ENCODE measurements at places on chromosomes 13 and 19.
A peak's percentile ranks its signal among the peaks of the same experiment; 100 is the strongest.

- no peak for DNase-seq
Observed at GRCh38 chr13:50810998-50811397, 32.5 kb downstream of the DLEU7 start.

- DNase-seq: no peak
Observed at GRCh38 chr19:35404879-35405622, 34.2 kb downstream of the GPR42 start.

DNA sequence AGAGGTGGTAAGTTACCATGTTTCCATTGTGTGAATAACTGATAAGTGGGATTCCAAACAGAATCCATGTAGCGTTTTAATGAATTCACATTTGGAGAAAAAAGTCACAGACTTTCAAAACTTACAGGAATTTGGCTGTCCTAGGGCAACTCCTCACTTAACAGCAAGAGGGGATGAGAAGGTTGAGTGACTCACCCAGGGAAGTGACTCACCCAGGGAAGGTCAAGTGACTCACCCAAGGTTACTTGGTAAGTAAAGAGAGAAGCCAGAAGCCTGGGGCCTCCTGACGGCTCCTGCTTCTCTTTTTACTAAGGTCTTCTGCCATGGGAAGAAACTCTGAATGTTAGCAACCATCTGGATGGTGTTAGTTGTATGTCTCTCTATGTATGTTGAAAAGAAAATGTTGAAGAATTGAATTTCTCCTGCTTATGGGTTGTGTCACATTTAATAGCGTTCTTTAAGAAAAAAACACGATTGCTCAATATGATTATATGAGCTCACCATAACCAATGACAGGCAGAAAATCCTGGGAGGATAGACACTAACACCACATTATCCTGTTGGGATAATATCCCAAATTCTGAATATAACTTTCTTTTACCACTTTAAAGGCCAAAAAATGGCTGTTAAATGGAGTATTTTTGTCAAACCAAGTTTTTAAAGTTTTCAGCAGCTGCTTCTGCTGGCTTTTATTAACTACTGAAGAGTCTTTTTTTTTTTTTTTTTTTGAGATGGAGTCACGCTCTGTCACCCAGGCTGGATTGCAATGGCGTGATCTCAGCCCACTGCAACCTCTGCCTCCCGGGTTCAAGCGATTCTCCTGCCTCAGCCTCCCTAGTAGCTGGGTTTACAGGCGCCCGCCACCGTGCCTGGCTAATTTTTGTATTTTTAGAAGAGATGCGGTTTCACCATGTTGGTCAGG is 195.6 kb downstream of the GGACT start:
- no peak for DNase-seq

DNA sequence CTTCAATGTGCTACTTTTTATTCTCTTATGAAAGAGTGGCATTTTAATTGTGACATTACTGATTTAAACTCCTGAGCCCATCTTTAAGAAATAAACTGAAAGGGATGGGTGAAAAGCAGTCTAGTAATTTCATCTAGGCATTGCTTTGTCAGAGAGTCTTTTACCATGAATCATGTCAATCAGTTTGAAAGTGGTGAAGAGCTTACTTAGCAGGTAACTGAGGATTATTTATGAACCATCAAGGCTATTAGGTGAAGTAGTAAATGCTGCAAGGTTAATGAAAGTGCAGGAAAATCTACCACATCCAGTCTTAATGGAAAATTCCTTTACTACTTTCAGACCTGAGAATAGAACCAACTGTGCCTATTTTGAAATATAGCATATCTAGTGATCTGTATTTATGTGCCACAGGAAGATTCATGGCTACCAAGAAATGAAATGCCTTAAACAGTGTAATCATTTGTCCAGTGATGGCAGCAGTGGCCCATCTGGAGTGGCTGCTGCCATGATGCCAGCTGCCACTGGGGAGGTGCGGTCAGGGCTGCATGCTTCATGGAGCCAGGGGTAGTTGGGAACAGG is 368.9 kb downstream of the SLITRK6 start:
- DNase-seq: no peak

GRCh38 chr19:15829306-15829698 is 13.8 kb upstream of the OR10H1 start:
- no peak for DNase-seq

DNA sequence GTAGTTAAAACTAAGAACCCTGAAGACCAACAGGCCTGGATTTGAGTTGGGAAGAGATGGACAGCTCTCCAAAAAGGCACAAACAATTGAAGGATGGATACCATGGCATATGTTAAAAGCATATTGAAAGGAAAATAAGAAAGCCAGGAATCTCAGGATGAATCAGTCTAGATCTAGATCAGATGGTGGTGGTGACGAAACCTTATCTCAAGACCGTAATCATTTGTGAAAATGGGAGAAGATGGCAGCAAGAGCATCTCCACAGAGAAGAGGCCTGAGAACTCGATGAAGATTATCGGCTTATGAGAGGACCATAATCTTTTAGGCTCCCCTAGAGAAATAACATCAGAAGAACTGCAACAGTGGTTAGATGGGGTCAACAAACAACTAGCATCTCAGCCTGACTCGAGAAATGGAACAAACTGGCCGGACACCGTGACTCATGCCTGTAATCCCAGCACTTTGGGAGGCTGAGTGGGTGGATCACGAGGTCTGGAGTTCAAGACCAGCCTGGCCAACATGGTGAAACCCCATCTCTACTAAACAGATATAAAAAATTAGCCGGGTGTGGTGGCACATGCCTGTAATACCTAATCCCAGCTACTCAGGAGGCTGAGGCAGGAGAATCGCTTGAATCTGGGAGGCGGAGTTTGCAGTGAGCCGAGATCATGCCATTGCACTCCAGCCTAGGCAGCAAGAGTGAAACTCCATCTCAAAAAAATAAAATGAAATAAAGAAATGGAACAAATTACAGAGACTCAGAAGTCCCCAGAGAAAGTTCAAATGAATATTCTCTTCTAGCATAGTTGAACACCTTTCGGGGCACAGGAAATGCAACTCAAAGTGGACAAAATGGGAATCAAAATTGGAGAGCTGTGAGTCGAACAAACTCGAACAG is 47.6 kb downstream of the FOXO1 start:
- no peak for DNase-seq

- DNase-seq: no peak
Observed at GRCh38 chr13:31050486-31051400, 111.0 kb downstream of the HSPH1 start.

GRCh38 chr13:113823771-113824170 is 40.1 kb downstream of the GAS6 start:
- DNase-seq: no peak

GRCh38 chr19:49860336-49861102 is 6.9 kb downstream of the PNKP start:
- no peak for DNase-seq

DNA sequence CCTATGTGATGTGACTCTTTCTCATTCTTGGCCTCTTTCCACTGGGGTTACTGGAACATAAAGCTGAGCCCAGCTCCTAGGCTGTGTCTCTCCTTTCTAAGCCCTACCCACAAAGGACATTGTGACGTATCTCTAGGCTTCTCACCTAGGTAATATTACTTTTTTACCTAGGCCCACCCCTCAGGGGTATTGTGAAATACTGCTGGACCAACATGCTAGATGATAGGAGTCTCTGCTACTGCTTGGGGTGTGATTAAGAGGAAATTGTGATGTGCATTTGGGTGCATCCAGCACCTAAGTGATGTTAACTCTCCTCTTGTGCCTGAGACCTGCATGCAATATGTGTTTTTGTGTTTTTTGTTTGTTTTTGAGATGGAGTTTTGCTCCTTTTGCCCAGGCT is 22.8 kb upstream of the ZNF254 start:
- DNase-seq: no peak

GRCh38 chr13:53151336-53152056 is 122.9 kb downstream of the OLFM4 start:
- peak; percentile 8 for DNase-seq

DNA sequence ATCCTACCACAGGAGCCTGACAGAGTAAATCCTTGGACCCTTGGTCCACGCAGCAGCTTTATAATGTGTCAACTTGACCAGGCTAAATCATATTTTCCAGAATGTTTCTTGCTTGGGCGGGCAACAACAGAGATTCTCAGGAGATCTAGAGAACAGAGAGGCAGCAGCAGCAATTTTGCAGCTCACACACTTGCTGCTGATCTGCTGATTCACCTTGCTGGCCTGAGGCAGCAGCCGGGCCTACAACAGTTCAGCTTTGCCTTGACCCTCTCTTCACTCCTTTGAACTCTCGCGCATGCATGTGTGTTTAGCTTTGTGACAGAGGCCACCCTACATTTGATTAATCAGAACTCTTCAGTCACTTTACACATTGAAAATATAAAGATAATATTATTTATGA is 159.3 kb downstream of the UGGT2 start:
- DNase-seq: no peak

GRCh38 chr13:48253849-48254248 is 20.8 kb downstream of the ITM2B start:
- no peak for DNase-seq

- no peak for DNase-seq
Observed at GRCh38 chr19:13633109-13633508, 126.8 kb upstream of the CACNA1A start.

GRCh38 chr13:61463024-61463423 is 47.4 kb upstream of the PCDH20 start:
- no peak for DNase-seq

DNA sequence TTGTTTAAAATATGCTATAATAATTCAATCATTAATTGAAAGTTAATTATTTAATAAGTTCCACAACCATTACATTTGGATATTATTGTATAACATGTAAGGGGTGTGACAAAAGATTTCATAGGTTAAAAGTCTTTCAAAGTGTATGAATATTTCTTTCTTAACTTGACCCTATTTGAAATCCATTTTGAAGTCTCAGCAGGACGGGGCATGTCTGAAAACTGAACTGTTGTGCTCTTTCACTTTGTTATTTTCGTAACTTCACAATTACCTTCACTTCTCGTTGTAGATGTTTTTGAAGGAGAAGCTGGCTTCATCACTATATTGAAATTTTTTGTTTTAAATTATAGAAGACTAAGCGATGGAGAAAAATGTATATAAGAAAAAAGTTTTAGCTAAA is 1775.7 kb downstream of the PCDH9 start:
- no peak for DNase-seq

GRCh38 chr13:74966814-74967424 is 515.0 kb downstream of the TBC1D4 start:
- no peak for DNase-seq

DNA sequence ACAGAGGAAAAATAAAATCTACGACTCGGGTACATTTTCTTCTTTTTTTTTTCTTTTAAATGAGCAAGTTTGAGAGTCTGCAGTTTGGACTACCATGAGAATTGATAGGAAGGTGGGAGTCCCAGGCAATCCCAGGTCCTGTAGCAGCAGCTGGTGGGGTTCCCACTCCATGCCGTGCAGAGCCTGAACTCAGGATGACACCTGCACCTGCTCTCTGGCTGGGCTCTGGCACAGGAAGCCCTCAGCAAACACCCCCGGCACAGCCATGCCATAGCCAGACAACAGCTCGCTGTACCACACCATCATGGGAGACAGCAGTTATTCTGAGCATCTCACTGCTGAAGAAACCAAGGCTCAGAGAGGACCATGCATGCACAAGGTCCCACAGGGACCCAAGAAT is 6.2 kb upstream of the GP6 start:
- no peak for DNase-seq

DNA sequence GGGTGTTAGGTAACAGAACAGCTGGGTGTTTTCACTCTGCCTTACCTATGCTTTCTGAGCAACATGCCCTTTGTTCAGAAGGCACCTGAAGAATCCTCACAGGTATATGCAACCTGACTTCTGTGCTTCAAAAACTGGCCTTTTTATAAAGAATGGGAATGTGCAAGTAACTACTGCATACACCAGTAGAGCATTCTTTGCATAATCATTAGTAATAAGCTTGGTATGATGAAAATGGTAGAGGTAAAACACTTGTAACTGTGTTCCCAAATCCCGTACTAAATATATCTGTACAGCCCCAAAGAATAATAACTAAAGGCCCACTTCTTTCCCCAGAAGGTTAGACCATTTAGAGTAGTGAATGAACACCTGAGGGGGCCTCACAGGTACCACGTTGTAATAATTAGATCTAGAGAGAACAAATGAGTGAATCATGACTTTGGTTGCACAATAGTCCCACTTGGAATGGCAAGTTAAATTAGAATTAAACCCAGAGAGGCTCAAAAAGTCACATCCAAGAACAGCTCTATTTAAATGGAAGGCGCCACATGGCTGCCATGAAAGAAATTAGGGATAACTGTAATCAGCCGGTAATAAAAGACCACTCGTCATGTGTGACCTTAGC is 413.9 kb downstream of the KLF12 start:
- no peak for DNase-seq

GRCh38 chr19:14318873-14319272 is 62.4 kb upstream of the ADGRE5 start:
- DNase-seq: no peak

DNA sequence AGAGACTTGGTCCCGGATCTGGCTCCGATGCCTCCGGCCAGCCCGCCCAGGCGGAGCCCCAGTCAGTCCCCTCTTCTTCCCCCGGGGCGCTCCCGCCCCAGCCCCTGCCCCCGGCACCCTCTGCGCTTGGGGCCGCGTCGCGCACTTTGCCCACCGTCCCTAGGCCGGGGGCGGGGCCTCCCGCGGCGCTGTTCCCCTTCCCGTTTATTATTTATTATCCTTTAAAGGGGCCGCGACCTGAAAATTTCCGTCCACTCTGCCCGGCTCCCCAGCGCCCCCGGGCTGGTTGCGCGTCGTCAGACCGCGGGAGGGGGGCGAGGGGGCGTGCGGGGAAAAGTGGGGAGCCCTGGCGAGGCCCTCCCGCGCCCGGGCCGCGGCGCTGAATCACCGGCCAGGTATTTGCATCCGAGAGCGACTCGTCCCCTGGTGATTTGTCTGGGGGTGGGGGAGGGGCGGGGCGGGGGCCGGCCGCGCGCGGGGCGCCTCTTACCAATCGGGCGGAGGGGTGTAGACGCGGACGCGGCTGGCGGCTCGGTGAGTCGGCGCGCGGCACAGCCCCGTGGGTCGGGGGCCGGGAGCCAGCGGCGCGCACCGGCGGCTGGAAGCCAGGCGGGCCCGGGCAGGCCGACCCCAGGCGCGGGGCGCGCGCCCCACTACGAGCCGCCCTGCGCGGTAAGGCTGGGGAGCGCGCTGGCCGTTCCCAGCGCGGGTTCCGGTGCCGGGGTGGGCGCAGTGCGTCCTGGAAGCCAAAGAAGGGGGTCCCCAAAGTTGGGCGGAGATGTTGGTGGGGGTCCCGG is at the start of gene ARID3A:
Gene ARID3A, plus strand, starts transcription at position 510 of the 797 bp plus-strand sequence. CDS start 3,494 bp downstream, outside the sequence.
- DNase-seq: peak; percentile 70

DNA sequence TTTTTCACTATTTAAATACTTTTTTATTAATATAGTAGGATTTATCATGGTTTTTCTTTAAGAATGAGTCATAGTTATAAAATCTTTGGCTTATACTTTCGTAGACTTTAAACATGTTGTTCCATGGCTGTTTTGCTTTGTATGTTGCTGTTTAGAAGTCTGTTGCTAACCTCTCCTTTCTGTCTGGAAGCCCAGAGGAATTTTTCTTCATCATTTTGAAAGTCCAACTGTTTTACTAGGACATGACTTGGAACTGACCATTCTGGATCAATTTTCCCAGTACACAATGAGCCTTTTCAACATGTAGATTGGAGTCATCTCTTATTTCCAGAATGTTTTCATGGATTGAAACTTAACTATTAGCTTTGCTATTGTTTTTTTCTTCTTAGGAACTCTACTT is 7.9 kb downstream of the CAB39L start:
- DNase-seq: no peak

Measured in nucleus accumbens (tissue), 56 donors.